ENCODE measurements at places on chromosomes 12 and 14. TPM values are rescaled to one million over a fixed set of nuclear protein-coding genes. Genes with fewer than 3 reads are reported as not detected.
A peak's percentile ranks its signal among the peaks of the same experiment; 100 is the strongest.

DNA sequence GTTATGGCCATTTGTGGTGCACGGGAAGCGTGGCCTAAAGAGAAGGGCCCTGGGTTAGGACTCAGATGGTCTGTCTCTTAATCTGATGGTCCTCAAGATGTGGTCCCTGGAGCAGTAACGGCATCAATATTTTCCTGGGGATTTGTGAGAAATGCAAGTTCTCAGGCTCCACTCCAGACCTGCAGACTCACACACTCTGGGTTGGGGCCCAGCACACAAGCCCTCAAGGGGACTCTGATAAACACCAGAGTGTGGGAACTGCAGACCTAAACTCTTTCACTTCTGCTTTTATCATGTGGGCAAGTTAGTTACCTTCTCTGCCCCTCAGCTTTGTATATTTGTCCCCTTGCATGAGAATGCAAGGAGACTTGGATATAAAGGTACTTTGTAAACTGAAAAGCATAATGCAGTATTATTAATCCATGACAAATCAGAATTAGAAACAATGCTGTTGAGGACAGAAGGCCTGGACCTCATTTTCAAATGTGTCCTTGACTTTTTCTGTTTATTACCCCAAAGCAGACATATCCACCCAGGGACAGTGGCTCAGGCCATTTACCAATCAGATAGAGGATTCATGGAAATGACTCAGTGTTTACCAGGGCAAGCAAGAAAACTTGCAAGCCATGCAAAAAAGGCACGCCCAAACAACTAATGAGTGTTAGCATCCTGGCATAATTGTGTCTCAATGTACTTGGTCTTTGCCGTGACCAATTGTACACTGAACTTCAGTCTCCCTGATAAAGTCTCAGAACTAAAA is 157.0 kb downstream of the ASCL1 start:
- DNase-seq = no peak

- DNase-seq = no peak
Measured at GRCh38 chr14:69696204-69696527, 70.8 kb upstream of the SRSF5 start.

DNA sequence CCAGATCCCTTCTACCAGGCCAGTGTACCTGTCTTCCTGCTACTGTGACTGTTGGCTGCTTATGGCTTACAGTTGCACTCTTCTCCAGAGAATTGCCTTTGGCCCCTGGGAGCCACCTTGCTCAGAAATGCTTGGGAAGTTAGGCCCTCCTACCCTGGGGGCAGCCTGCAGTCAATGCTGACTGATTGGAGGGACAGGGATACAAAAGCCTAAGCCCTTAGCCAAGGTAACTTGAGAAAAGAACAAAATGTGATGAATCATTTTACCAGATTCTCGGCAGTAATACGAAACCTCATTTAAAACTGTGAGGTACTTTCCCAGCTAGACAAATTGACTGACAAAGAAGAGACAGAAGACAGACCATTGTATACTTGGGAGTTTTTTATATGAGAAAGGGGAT is 47.3 kb downstream of the PTCSC3 start:
- DNase-seq = no peak

- no peak for DNase-seq
Measured at GRCh38 chr12:11862798-11863197, 207.9 kb upstream of the BCL2L14 start.

GRCh38 chr12:51051787-51052186 is 3.7 kb downstream of the LETMD1 start:
- no peak for DNase-seq

GRCh38 chr12:83505586-83505985 is 818.9 kb downstream of the TMTC2 start:
- no peak for DNase-seq

GRCh38 chr12:115916910-115917668 is 360.4 kb downstream of the MED13L start:
- no peak for DNase-seq

- peak; percentile 36 for DNase-seq
Measured at GRCh38 chr12:15116086-15116485, 105.1 kb downstream of the RERG start.

GRCh38 chr12:120988658-120989057 is 10.3 kb downstream of the HNF1A start:
- DNase-seq = no peak

The B4GALNT3 gene
- 2.2 TPM for total RNA-seq

The SERPINA4 gene
- total RNA-seq = not detected

The TSHR gene
- total RNA-seq = under 0.01 TPM

The DIP2B gene
- 60.0 TPM for total RNA-seq

The ACACB gene
- total RNA-seq = 3.4 TPM

Measured in occipital lobe (tissue), 3 donors.